GM04504 (cell line): ENCODE measurements at places on chromosomes 2 and 18.

- DNase-seq = no peak
Observed at GRCh38 chr18:61852496-61852895, 40.3 kb downstream of the RNF152 start.

DNA sequence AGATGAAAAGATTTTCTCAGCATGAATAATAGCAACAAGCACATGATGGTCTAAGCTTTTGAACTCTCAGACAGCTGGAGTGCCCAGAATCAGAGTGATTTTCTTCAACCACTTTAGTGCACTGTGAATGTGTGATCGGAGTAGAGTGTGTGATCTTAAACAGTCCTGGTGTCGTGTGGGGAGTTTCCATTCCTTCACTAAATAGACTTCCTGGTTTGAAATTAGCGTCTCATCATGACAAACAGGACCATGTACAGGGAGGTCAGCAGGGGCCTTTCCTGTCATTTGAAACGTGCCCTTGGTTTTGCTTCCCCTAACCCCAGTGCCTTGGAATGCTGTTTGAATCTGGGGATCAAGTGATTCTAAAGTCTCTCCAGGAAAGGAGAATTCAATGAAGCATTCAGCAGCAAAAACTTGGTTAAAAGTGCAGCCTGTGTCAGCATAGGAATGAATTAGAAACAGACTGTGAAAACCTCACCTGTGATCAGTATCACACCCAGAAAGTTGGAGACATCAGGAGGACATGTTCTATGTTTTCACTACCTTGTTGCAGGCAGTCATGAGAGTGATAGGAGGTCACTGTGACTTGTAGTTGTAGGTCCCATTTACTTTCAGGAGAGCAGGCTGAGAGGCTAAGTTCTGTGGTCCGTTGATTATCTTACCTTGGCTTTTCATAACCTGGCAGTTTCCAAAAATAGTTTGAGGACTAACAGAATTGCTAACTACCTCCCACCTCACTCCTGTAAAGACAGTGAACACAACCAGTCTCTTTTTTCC lies 400.3 kb downstream of the MTX2 start:
- no peak for DNase-seq

DNA sequence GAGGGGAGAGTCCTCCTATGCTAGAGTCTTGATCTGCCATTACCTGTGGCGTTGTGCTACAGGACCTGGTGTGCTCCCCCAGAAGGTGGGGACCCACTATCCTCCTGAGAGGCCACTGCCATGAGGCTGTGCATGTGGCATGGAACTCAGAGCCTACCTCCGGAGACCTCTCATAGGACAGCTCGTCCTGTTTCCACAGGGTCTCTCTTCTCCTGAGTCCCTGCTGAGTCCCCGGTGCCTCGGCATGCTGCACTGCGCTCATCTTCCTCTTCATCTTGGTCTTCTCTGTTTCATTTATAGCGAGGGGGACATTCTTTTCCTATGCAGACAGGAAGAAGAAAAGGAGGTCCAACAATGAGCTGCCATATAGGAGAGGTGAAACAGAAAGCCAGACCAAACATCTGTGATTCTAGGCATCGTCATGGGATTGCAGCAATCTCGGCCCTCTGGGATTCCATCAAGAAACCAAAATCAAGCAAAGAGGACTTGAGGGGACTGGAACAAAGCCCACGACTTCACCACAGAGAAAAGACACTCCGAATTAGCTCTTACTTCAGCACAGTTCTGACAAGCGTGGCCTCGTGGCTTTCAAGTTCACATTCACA lies 83.7 kb downstream of the KCNF1 start:
- DNase-seq = no peak

GRCh38 chr2:28004086-28004485 lies 113.6 kb downstream of the BABAM2 start:
- DNase-seq = peak; percentile 26

- DNase-seq = peak; percentile 31
Observed at GRCh38 chr2:10078704-10079265, 1.4 kb downstream of the CYS1 start.

GRCh38 chr18:32441533-32441932 lies 29.1 kb downstream of the GAREM1 start:
- no peak for DNase-seq

DNA sequence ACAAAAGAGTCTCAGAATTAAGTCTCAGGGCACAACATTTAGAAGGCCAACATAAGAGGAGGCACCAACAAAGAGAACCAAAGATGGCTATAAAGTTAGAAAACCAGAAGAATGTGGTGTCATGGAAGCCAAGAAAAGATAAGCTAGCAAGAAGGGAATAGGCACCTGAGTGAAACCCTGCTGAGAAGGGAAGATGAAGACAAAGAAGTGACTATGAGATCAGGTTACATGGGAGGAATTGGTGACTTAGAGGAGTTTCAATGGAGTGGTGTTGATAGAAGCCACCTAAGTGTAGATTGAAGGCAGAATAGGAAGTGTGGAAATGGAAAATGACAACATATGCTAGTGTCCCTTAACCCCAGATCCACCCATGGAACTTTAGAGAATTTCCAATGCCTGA lies 327.6 kb upstream of the KCNJ3 start:
- DNase-seq = no peak

- no peak for DNase-seq
Observed at GRCh38 chr18:49400398-49401072, 59.9 kb downstream of the DYM start.

DNA sequence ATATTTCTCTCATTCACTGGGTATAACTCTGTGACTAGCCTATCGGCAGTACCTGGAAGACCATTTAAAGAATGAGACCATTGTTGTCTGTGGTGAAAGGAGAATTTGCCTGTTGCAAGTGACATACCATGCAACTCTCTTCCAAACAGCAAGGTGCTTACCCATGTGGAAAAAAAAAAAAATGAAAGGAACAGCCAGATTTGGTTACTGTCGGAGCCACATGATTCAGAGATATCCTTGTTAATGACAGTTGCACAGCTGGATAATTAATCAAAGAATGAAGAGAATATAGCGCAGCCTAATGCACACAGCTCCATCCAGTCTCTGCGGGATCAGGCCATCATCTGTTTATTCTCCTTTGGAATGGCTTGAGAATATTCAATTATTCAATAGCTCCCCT lies 141.8 kb downstream of the HRH4 start:
- DNase-seq = no peak

DNA sequence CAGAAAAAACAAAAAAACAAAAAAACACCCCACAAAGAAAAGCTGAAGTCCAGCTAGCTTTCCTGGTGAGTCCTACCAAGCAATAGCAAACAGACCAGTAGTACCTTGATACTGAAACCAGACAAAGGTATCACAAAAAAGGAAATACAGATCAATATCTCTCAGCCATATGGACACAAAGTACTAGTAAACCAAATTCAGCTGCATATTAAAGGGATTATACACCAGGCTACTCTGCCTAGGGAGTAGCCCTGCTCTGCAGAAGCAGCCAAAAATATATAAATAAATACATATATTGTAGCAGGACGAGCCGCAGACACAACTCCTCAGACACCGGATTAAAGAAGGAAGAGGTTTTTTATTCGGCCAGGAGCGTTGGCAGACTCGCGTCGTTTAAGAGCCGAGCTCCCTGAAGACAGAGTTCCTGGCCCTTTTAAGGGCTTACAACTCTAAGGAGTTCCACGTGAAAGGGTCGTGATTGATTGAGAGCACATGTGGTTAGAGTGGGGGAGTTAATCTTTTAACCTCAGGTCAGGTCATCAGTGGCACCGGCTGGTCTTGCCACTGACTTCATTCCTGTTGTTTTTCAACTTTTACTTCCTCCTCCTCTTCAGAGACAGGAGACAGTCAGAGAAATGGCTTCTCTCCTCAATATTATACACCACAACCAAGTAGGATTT lies 38.4 kb upstream of the DTNB start:
- DNase-seq = no peak

GRCh38 chr2:200092235-200092634 lies 136.9 kb downstream of the MAIP1 start:
- DNase-seq = no peak

DNA sequence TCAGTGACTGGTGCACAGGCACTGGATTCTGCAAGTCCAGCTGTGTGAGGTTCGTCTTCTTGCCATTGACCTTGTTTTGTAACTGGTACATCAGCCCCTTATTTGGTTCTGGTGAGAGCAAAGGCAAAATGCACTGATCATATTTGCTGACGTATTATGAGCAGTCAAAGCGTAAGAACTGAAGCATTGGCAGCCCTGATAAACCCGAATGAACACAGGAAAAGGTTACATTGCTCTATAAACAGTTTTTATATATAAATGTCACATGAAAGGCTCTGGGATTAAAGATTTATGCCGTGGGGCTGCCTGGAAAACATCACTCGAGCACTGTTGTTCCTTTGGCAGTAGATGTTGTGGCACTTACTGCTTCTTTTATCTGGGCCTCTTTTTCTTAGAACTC lies 167.9 kb downstream of the IRS1 start:
- DNase-seq = no peak

- no peak for DNase-seq
Observed at GRCh38 chr2:152507907-152508306, 172.9 kb downstream of the FMNL2 start.

GRCh38 chr2:134137182-134137611 lies 116.7 kb upstream of the MGAT5 start:
- DNase-seq = peak; percentile 46

DNA sequence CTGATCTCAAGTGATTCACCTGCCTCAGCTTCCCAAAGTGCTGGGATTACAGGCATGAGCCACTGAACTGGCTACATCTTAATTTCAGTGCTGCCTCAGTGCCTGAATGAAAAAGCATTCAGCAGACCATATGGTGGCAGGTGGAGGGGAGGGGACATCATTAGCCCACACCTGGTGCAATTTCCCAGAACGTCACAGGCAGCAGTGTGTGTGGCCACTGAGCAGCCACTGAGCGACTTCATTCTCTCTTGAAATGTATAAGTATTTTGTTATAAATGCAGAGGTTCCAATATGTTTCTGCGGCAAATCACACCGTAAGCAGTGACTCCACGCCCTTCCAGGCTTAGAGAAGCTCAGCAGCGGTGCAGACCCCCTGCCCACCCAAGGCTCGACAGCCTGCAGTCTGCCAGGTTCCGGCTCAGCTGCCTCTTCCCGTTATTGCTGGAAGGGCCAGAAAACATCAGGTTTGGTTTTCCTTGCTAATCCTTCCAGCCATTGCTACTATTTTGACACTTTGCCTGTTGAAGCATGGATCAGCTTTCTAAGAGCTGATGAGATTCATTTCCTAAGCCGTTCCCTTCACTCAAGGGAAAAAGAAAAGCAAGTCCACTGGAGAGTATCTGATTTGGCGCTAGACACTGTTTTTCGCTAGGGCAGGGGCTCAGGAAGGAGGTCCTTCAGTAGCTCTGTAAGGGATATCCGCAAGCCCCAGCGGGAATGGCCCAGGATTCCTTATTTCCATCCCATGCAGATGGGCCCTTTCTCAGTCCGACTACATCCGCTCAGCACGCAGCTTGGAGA lies 250.7 kb downstream of the VAPA start:
- DNase-seq = no peak

DNA sequence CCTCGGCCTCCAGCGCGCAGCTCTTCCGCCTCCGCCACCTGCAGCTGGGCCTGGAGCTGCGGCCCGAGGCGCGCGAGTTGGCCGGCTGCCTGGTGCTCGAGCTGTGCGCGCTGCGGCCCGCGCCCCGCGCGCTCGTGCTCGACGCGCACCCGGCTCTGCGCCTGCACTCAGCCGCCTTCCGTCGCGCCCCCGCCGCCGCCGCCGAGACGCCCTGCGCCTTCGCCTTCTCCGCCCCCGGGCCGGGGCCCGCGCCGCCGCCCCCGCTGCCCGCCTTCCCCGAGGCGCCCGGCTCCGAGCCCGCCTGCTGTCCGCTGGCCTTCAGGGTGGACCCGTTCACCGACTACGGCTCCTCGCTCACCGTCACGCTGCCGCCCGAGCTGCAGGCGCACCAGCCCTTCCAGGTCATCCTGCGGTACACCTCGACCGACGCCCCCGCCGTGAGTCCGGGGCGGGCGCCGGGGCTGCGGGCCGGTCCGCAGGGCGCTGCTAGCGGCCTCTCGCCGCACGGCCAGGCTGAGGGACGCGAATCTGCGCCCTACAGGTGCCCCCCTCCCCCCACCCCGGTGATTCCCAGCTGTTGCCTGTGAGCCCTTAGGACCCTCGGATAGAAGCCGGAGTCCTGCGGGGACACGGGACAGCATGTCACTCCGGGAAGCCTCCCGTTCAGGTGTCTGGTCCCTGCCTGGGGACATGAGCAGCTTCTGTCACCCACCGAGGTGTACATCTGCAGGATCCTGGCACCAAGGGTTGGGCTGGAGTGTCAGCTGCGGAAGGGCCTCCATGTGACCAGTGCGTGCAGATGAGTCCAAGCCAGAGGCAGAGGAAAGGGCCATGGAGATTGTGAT lies 616 bp downstream of the RNPEPL1 start:
- DNase-seq = no peak

GRCh38 chr2:105235388-105236059 lies 6.0 kb upstream of the GPR45 start:
- DNase-seq = peak; percentile 41

DNA sequence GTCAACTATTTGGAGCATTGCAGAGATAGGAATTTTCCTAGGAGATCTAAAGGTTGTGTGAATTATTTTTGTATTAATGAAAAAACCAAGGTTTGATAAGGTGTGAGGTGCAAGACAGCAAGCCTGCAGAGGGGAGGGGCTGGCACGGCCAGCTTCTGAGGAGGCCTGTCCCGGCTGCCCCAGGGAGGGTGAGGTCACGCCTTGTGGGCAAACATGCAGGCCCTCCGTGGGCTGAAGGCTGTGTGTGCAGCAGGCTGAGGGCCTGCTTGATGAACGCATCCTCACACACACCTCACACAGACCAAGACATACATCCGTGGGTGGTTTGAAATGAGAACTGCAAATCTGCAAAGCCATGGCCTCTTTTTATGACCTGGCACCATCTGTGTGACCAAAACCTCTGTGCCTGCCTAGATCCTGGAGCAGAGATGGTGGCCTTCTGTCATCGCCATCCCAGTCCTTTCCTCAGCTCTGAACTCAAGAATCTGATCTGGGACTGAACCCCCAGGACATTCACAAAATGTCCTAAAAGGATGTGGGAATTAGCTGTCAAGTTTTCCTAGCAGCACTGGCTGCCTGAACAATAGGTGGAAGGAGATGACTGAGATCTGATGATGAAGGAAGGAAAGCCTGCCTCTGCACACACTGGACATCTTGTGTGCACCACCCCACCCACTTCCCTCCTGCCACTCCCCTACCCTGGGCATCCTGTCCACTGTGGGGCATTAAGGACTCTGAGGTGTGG lies 102.4 kb upstream of the MGAT4A start:
- no peak for DNase-seq

GRCh38 chr2:168422584-168422983 lies 33.5 kb upstream of the CERS6 start:
- DNase-seq = no peak

- no peak for DNase-seq
Observed at GRCh38 chr18:79583426-79583825, 96.2 kb upstream of the CTDP1 start.

DNA sequence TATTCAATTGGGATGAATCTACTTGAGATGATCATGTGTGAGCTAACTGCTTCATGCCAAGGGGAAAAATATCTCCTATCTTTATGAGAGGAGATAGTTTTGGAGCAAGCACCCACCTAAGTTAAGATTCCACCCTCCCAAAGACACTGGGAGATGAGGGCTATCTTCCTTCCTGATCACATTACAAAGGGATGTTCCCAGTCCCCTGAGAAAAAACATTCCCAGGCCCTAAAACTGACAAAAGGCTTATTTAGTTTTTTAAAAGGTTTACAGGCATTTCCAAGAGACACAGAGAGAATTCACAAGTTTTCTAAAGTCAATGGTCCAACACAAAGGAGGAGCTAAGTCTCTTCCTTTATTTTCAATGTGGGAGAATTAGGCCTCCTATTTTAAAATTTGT lies 401.5 kb downstream of the FBXO15 start:
- DNase-seq = no peak

GRCh38 chr2:167752734-167753133 lies 494.7 kb downstream of the STK39 start:
- DNase-seq = no peak
